Right renal cortex interstitium (tissue), 3 donors: ENCODE measurements at places on chromosomes 5 and 9. TPM values are rescaled to one million over a fixed set of nuclear protein-coding genes. Genes with fewer than 3 reads are reported as not detected.

CEP78 gene
- polyA plus RNA-seq: 27.3 TPM

RAI14 gene
- polyA plus RNA-seq: 103 TPM

DNA sequence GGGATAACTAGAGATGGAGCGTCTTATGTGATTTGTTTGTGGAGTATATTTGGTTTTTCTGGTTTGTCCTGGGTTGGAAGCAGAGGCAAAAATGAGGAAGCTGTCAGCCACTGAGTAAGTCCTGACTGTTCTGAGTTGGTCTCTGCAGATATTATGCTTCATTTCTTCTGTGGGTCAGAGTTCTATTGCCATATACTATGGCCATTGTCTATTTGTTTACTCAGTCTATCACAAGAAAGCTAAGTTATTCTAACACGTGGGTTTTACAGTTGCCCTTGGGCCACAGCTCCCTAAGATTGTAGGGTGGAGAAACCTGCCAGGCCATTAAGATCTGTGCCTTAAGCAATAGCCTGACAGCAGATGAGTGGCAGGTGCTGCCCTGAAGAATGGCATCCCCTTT lies 3.0 kb upstream of the CTSV start:
- no peak for DNase-seq

- no peak for DNase-seq
Measured at GRCh38 chr5:135229122-135229521, 169.9 kb downstream of the MACROH2A1 start.

GRCh38 chr9:97517331-97518089 lies 16.0 kb downstream of the TMOD1 start:
- no peak for DNase-seq

- DNase-seq: no peak
Measured at GRCh38 chr5:111742177-111742994, 14.6 kb downstream of the NREP start.

- DNase-seq: no peak
Measured at GRCh38 chr5:3590967-3591900, 4.4 kb upstream of the IRX1 start.
